ENCODE measurements at places on chromosomes 16 and 17.

DNA sequence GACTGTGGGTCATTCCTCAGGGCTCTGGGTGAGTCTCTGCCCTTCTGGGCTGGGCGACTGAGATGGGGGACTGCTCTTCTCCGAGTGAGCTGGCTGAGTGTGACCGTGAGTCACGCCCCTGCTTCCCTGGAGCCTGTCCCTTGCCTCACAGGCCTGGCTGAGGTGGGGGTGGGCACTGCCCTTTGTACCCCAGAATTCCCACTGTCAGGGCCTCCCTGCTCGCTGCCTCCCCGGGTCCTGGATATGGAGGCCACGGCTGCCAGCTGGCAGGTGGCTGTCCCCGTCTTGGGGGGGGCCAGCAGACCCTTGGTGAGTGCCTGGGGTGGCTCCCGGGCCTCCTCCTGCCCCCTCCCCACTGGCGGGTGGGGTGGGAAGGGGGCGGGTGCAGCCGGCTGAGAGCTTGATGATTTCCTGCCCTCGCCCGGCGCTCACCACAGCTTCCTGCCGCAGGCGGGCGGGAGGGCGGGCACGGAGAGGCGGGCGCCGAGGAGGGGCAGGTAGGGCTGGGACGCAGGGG lies at the start of gene LAT:
Gene LAT, plus strand, starts transcription at position 434 of the 517 bp plus-strand sequence. CDS start 366 bp downstream, outside the sequence.
- DNase-seq: peak; percentile 67

DNA sequence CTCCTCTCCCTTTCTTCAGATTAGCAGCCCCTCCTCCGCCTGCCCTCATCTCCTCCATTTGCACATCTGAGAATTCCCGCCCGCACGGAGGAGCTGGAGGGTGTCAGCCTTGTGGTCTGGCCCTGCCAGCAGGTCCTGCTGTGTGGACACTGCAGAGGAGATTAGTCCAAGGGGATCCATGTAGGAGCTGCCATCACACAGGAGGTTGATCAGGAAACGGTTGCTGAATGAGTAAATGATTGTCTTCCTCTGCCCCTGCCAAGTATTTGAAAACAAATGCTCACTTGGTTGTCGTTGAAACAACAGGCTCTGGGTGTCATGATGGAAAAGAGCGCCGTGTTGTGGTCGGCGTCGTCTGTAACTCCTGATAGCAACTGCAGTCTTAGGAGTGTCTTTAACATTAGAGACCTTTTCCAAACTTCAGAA lies 63.8 kb upstream of the CHMP6 start:
- no peak for DNase-seq

DNA sequence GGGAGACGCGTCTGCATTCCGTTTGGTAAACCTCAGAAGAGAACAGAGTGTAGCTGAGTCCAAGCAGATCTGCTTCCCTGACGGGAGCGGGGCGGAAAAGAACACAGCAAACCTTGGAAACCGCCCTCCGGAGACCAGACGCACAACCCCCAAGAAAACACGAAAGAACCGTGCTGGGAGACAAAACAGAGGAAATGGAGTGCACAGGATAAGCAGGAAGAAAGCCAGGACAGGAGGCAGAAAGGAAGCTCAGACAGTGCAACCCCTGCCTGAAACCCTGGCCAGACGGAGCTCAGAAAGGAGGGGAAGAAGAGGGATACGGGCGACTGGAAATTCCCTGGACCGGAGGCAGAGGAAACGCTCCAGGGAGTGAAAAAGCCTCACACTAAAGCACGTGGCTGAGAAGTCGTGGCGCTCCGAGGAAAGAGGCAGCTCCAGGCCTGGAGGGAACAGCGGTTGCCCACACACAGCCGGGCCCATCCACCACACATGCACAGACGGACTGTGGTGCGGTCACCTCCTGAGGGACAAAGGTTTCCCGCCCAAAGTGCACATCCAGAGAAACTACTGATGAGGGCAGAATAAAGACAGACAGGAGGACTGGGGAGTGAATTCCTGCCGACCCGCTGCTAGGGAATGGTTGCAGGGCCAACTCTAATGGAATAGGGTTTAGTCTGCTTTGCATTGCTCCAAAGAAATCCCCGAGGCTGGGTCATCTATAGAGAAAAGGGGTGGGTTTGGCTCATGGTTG lies 10.2 kb downstream of the DPEP1 start:
- DNase-seq: no peak

- DNase-seq: no peak
Observed at GRCh38 chr17:35795007-35795870, at the start of gene MMP28. TSS of gene MMP28 (minus strand) at chr17:35795641. CDS start at chr17:35795377, 264 bp downstream.

DNA sequence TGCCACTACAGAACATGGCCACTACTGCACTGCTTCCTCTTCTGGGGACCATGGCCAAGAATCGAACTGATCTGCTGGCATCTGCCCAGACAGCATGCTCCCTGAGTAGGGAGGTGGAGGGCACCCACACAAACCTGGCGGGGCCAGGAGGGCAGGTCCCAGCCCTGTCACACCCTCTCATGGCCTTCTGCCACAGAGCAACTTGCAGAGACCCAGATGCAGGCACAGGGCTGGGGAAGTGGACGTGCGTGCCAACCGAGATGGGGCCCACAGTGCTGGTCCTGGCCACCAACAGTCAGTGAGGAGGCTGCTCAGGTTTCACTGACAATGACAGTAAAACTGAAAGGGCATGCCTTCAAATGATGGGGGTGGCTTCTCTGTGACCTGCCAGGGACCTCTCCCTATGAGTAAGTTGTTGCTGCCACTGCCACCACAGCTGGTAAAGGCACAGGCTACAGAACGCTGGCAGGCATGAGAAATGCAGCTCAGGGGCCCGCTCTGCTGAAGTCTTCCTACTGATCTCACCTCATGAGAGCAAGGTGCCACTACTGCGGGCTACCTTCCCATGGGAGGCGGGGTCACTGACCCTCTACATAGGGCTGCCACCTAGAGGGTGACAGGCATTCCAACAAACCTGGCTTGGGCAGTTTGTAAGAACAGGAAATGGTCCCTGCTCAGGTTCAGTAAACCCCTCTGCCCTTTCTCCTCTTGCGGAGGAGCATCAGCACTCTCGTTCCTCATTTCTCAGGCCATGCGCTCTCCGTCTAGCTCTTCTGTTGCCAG lies 15.5 kb downstream of the HIC1 start:
- DNase-seq: no peak

- no peak for DNase-seq
Observed at GRCh38 chr16:81574168-81574567, 129.6 kb downstream of the CMIP start.

GRCh38 chr16:70632273-70632672 lies 14.1 kb upstream of the IL34 start:
- no peak for DNase-seq

DNA sequence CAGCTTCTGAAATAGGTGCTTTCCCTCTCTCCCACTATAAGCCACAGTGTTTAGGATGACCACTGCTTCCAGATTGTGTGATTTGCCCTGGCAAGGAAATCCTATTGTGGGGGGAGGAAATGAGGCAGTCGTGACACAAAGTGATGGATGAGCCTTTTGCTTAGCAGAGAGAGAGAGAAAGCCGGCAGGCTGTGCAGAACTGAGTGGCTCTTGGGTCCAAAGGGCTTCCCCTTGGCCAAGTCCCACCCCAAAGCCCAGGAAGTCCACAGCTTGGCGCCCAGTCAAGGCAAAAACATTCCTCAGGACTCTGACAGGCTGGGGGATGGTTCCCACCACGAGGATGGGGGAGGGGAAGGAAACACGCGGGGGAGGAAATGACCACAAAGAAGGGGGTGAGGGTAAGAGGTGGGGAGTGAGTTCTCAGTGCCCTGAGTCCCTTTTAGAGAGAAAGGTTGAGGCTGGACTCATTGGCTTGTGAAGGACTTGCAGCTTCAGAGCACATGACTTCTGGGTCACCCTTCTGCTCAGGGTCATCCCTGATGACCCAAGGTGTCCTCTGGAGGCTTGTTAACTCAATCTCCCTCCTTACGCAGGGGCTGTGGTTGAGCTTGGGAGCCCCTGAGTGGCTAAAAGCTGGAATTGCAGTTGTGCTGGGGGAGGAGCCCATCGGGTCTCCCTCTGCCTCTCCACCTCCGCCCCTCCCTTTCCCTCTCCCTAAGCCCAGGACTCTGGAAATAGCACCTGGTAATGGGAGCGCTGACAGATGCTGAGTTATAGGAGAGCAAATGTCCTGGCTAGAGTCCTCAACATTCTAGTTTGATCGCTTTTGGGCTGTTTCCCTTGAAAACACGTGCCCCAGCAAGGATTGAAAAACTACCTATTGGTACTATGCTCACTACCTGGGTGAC lies 10.3 kb upstream of the MSL1 start:
- DNase-seq: peak; percentile 50

- DNase-seq: no peak
Observed at GRCh38 chr17:62826956-62827355, 18.8 kb upstream of the MARCHF10 start.

GRCh38 chr16:87278191-87279093 lies 38.8 kb downstream of the C16orf95 start:
- no peak for DNase-seq

DNA sequence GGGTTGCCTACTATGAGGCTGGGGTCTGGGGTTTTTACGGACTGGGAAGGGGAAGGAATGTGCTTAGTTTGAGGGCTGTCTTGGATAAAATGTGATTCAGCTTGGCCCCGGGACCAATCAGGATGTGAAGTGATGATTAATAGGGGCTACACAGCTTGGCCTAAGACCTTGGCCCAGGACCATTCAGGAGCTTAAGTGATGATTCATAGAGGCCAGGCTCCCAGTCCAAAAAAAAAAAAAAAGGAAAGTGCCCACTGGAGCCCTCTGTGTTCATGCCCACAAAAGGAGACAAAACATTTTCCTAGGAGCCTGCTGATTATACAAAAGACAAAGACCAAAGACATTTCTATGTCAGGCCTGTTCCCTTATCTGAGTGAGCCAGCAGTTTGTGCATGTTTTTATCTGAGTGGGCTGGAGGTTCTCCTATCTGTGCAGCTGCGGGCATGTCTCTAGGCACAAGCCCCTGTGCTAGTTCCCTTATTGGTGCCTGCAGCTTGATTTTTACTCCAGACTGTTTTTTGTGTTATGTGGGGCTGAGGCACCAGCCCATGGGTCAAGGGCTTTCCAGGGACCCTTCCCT lies 898.2 kb upstream of the GOT2 start:
- DNase-seq: no peak

GRCh38 chr17:29597361-29598172 lies 4.6 kb downstream of the ANKRD13B start:
- DNase-seq: no peak

GRCh38 chr17:72671016-72671415 lies 421.5 kb downstream of the SLC39A11 start:
- DNase-seq: no peak

- peak; percentile 55 for DNase-seq
Observed at GRCh38 chr16:88857728-88858339, 907 bp downstream of the TRAPPC2L start.

- no peak for DNase-seq
Observed at GRCh38 chr16:84589975-84590719, 27.7 kb downstream of the COTL1 start.

DNA sequence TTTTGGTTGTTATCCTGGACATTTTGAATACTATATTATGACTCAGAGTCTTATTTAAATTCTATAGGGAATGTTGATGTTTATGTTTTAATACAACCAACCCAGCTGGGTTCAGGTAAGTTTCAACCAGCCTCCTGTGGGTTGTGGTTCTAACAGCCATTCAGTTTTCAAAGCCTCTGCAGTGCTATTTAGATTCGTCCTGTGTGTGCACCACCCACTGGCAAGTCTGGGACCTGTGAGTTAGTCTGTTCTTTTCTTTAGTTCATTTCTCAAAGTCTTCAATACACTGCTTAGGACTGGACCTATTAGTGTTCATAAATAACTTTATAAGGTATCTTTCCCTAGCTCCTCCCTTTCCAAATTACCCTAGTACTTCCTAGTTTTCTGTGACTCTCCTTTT lies 170.6 kb downstream of the TMEM132E start:
- DNase-seq: no peak

- DNase-seq: no peak
Observed at GRCh38 chr16:12323007-12323758, 346.6 kb downstream of the SNX29 start.

GRCh38 chr17:51818777-51819176 lies 339.7 kb downstream of the CA10 start:
- DNase-seq: no peak

- no peak for DNase-seq
Observed at GRCh38 chr16:67881621-67882161, 3.0 kb upstream of the NRN1L start.

DNA sequence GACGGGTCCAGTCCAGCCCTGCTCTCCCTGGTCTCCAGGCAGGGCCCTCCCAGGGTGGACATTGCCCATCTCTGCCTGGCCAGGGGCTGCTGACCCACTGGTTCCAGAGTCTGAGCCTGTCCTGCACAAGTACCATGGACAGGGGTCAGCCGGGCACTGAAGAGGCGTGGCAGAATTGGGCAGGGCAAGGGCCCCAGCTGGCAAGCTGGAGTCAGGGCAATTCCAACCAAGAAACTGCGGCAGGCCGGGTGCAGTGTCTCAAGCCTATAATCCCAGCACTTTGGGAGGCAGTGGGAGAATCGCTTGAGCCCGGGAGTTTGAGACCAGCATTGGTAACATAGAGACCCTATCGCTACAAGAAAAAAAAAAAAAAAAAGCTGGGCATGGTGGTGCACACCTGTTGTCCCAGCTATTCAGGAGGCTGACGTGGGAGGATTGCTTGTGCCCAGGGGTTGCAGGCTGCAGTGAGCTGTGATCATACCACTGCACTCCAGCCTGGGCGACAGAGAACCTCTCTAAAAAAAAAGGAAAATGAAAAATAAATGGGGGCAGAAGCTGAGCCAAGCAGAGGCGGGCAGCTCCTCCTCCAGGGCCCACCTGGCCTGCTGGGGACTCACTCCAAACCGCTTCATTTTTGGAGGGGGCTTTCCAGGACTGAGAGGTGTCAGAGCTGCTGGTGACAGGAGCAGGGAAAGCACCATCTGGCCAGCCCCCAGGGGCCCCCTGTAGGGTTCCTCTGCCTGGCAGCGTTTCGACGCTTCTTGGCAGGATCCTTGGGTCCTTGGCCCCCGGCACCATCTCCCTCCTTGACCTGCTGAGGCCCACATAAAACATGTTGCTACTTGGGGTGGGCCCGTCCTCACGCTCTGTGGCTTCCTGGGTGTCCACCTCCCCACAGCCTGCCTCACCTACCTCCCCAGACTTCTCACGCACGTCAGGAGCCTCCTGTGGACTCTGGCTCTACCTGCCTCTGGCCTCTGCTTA lies 2.9 kb upstream of the MAFG start:
- DNase-seq: no peak

DNA sequence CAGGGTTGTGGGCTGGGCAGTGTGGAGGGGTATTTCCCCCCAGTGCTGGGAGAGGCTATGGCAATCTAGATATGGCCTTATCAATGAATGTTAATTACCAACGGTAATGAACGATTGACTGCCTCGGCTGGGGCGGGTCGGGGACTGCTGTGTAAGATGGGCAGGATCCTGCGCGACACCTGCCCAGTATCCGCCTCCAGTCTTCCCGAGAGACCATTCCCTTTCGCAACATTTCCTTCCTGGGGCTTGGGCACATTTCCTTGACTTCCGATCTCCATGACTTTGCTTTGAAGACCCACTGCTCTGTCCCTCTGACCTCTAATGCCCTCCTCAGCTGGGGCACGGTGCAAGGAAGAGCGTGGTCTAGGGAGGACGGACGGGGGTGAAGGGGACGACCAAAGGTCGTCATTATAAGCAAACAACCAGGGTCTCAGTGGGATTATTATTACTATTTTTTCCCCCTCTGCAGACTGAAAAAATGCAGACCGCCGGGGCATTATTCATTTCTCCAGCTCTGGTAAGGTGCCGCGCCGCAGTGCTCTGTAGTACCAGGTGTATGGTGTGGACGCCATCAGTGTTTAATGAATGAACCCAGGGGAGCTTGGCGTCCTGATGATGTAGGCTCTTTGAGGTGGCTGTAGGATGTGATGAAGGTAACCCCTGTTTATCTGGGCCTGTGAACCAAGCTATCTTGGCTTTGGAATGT lies 506 bp downstream of the ATP5MC1 start:
- no peak for DNase-seq

All from T-helper 17 cell (primary cell).